GM23248 (cell line): ENCODE measurements at places on chromosomes 1 and 21.

- DNase-seq = no peak
These were observed 92.7 kb upstream of the LRRC7 start for GRCh38 chr1:69475021-69475420.

- DNase-seq = no peak
These were observed 221.3 kb downstream of the TOMM20 start for GRCh38 chr1:234907208-234907939.

GRCh38 chr1:145692785-145693443 lies 14.3 kb downstream of the PDZK1 start:
- no peak for DNase-seq

- peak; percentile 49 for DNase-seq
These were observed 16.8 kb upstream of the JAK1 start for GRCh38 chr1:64983110-64983509.

DNA sequence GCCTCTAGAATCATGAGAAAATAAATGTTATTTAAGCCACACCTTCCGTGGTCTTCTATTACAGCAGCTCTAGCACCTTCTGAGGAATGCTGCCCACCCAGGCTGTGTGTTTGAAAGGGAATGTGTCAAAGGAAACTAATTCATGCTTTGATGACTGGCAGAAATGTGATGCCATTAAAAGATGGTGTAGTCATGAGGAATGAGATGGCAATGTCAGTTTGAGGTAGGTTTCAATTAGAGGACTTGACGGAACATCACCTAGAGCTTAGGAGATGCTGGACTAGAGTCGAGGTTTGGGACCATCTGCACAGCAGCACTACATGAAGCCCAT lies 10.6 kb downstream of the PDZK1 start:
- DNase-seq = no peak

GRCh38 chr1:200354243-200354642 lies 55.6 kb downstream of the ZNF281 start:
- DNase-seq = peak; percentile 76

GRCh38 chr1:64823691-64824476 lies 79.0 kb downstream of the RAVER2 start:
- DNase-seq = peak; percentile 80

- no peak for DNase-seq
These were observed 96.5 kb upstream of the WNT4 start for GRCh38 chr1:22239378-22239777.

GRCh38 chr21:36489776-36490165 lies 9.8 kb upstream of the CLDN14 start:
- no peak for DNase-seq

DNA sequence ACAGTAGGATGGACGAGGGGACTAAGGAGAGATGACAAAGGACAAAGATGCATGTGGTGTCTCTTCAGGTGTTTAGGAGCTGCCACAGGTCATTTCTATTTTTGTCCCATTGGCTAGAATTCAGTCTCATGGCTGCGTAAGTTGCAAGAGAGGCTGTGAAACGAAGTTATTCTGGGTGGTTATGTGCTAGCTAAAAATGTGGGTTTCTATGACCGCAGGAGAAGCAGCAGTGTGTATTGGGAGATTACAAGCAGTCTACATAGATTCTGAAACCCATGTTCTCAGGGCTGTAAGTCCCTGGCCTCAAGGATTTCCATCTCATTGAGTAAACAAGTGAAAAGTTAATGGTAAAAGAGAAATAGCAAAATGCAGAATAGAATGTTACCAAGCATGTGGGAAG lies 110.7 kb downstream of the SPATA46 start:
- no peak for DNase-seq

DNA sequence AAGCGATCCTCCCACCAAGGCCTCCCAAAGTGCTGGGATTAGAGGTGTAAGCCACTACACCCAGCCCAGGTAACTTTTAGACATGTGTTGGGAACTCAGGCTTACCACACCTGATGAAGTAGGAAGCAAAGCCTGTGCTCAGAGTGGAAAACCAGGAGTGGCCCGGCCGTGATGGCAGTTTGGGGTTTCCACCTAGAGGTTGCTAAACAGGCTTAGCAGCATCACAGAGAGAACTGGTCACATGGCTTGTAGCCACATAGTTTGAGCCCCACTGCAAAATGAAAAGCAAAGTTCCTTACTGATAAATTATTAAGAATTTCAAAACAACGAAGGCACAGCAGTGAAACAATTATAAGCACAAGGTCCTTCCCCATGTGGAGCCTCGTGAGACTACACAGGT lies 142.6 kb upstream of the CXADR start:
- DNase-seq = no peak

DNA sequence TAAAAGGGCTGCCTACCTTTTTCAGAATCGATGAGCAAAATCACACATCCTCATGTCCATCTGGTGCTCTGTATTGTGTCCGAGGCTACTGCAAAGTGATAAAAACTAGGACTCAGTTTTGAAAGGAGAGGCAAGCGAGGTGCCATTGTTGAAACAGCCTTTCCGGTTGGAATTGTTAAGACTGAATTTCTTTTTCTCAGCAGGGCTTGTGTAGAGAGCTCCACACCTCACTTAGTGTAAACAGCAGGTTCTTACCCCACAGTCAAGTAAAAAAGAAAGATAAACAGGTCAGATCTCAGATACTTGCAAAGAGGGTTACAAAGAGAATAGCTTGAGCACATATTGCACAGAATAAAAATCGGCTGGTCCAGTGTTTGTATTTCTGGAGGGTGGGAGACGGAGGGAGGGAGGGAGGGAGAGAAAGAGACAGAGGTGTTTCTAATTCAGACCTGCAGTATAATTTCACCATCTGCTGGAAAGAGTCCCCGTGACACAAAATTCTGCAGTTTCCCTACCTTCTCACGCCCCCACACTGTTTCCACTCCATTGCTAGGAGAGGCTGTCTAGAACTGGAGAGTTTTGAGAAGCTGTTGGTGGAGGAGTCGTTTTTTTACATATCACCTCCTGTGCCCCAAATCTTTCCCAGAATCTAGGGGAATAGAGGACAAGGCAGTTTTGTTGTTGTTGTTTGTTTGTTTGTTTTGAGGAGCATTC lies 82.5 kb downstream of the EDEM3 start:
- peak; percentile 6 for DNase-seq

DNA sequence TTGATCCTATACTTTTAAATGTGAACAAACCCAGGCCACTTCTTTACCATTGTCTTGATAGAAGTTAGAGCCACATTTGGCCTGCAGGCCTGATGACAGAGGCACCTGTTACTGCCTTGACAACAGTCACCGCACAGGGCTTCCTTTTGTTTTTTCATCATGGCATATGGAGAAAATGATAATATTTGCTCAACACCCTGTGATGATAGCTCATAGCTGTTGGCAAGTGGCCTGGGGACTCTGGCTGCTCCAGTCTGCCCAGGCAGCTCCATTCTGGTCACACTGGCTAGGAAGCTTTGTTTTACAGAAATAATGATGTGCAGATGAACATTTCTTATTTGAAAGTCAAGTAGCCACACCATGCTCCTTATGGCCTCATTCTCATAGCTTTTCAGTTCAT lies 89.6 kb upstream of the GPR88 start:
- no peak for DNase-seq

DNA sequence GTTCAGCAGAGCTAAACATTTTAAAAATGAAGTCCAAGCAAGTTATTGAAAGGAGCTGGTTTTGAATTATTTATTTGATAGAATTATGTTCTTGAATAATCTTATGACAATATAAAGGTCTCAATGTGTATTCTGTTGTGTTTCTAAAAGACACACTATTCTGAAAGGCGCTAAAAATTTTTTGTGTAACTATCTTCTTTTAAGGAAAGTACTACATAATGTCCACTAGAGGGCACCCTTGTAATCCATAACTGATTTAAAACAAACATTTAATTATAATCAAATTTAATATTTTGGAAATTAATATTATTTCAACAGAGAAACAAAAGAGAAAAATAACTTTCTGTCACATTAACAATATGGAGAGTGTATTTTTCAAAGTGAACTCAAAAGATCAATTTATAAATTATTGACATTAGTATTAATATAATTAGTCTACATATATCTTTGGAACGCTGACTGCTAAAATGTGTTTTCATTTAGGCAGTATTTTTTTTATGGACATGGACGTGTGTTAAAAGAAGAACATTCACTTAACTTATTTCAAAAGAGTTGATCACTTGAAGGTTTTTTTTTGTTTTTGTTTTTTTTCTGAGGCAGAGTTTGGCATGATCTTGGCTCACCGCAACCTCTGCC lies 248.4 kb downstream of the DENND1B start:
- peak; percentile 66 for DNase-seq
